ENCODE measurements at places on chromosomes 13 and 19. TPM values are rescaled to one million over a fixed set of nuclear protein-coding genes. Genes with fewer than 3 reads are reported as not detected.

IPO5 gene
- 85.5 TPM for total RNA-seq

SLC1A6 gene
- not detected for total RNA-seq

PRR36 gene
- 0.78 TPM for total RNA-seq

PPP1R13L gene
- total RNA-seq, result 20.2 TPM

PBX4 gene
- 41.3 TPM for total RNA-seq

IZUMO2 gene
- not detected for total RNA-seq

ZNF66 gene
- 15.4 TPM for total RNA-seq

IFNL2 gene
- total RNA-seq, result not detected

NCLN gene
- total RNA-seq, result 53.8 TPM

SHANK1 gene
- total RNA-seq, result not detected

MIR17HG gene
- 11.9 TPM for total RNA-seq
